ENCODE measurements at places on chromosomes 16 and 17.

DNA sequence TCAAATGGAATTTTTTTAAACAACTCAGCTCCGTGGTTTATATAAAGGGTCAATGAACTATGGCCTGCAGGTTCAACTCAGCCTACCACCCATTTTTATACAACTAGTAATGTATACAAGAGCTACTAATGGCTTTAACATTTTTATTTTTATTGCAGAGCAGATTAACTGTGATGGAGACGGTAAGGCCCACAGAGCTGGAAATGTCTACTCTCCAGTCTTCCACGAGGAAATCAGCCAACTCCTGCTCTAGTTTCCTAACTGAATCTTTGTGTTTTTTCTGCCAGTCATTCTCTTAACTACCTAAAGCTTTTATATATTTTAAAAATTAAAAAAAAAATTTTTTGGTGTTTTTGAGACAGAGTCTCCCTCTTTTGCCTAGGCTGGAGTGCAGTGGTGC lies 385.1 kb upstream of the MAF start:
- no peak for DNase-seq

GRCh38 chr16:1613211-1613622 lies 1.1 kb downstream of the CRAMP1 start:
- peak; percentile 69 for DNase-seq

DNA sequence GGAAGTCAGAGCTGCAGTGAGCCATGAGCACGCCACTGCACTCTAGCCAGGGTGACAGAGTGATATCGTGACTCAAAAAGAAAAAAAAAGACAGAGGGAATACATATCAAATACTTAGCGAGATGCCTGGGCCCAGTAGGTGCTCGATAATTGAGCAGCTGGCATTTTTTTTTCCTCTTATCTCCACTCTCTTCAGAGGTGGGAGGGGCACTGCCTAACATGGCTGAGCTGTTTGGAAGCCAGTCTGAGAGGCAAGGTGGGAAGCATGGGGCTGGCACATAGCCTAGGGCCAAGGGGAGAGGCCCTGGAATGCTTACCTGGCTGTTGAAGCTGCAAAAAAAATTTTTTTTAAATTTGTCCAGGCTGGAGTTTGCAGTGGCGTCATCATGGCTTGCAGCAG lies 38.4 kb downstream of the HIC1 start:
- DNase-seq = peak; percentile 78

DNA sequence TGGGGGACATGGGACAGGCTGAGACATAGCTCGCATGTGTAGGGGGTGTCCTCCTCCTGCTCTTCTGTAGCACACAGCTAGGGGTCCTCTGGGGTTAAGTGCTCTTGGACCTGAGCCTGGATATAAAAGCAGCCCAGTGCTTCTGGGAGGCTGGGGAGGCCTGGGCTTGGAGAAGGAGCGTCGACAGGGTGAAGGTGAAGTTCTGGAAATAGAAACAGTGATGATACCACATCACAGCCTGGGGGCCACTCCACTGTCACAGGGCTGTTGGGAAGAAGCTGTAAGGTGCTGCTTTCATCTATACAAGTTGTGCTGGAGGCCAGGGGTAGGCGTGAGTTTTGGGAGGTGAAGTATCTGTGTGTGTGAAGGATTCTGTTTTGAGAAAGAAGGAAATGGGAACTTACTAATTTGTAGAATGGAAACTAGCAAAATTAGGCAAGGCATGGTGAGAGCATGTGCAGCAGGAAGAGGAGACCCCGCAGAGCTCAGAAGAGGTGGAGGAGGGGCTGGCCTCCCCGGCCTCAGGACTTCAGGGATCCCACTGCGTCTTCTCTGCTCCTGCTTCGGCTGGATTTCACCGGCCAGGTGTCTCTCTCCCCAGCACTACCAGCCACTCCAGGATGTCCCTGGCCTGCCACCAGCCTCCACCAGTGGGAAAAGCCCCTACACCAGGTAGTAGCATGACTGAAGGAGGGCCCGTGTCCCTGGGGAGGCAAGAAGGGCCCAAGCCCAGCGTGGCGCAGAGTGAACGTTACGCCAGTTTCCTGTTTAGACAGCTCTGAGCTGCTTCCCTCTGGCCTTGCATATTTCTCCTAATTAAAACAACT lies 19.4 kb downstream of the PLCG2 start:
- no peak for DNase-seq

DNA sequence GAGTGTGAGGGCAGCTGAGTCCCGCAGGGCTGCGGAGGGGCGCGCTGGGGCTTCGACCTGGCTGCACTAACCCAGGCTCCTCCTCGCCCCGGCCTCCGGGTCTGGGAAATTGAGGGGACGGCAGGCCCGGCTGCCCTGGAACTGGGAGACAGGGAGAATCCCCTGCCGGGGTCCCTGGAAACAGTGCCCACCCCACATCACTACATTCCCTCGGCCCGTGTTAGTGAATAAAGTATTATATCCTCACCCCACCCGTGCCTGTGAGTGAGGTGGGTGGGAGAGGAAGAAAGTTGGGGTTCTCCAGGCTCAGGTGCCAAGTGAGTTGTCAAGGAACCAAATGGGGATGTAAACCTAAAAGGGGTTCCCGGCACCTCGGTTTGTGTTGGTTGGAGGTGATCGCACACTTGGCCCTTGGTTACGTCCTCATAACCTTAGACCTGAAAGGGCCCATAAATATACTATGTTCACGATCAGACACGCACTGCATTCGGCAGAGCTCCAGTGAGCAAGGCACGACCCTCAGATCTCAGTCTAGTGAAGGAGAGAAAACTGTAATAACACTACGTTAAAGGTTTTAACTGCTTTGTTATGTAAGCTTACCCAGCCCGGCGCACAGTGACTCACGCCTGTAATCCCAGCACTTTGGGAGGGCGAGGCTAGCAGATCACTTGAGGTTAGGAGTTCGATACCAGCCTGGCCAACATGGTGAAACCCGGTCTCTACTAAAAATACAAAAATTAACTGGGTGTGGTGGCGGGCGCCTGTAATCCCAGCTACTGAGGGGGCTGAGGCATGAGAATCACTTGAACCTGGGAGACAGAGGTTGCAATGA lies 11.2 kb downstream of the ZNF771 start:
- DNase-seq = no peak

DNA sequence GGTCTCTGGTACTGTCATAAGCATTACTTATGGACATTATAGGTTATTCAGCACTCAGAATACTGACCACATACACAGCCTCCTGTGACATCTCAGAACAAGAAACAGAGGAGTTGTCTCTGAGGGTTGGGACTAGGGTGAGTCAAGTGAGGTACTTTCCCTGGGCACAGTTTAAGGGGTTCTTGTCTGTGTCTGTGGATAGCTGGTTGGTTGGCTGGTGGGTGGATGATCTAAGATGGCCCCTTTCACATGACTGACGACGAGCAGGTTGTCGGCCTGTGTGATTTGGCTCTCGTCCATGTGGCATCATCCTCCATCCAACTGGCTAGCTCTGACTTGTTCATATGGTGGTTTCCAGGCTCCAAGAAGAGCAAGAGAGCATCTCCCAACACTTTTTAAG lies 163.9 kb downstream of the PRKCB start:
- no peak for DNase-seq

All from erythroblast (primary cell).